ENCODE measurements at places on chromosomes 5 and 9.

- DNase-seq, result no peak
Observed at GRCh38 chr9:119841016-119841415, 471.8 kb upstream of the BRINP1 start.

- no peak for DNase-seq
Observed at GRCh38 chr5:140153905-140154304, 21.1 kb upstream of the CYSTM1 start.

- no peak for DNase-seq
Observed at GRCh38 chr5:149745943-149746324, 15.8 kb downstream of the PPARGC1B start.

DNA sequence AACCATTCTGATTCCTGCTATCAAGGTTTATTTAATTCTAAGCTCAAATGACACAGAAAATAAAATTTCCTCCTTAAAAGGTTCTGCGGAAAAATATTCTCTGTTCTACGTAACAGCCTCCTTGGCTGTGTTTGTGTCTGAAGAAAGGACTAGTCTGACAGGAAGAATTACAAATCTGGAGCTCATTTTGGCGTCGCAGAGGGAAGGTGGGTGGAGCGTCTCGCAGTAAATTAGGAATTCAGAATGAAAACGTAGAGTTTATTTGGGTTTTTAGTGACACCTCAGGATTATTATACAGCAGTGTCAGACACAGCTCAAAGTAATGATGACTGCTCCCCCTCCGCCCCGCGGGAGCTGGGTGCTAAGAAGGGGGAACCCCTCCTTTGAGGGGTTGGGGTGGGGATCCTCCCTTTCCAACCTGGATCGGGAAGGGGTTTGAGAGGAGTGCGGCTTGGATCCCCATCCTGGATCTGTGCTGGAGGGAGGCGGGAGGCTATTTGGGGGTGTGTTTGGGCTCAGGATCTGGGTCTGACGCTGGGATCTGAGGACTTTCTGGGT lies 933 bp upstream of the TGFBR1 start:
- no peak for DNase-seq

DNA sequence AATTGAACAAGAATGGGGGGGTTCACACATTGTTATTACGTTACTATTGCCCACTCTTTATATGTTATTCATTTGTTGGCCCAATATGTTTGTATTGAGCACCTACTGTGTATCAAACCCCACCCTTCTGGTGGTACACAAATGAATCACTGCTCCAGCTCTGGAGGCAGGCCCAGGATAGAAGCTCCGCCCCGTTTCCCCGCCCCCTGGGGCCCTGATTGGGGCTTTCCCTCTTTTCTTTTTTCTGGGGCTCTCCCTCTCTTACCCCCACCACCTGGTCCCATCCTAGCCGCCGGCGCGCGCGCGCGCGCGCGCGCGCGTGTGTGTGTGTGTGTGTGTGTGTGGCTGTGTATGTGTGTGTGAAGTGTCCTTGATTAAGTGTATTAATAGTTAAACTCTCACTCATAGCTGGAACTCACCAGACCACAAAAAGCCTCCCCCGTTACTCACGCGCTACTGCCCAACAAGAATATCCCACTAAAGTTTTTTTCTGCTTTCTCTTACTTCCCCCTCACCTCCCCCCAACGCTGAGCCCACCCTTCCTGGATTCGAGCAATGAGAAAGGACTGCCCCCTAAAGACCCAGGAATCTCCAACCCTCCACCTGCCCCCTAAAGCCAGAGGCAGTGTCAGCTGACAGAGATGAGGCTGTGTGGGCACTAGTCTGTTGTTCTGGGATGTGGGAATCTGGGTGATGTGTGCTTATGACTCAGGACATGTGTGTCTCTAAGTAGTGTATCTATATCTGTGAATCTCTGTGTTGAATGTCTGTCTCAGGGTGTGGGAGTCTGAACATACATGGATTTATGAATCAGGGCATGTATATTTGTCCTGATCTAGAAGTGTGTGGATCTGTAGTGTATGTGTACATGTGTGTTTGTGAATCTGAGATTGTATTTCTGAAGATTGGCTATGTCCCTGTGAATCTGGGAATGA lies 4.0 kb downstream of the CXXC5 start:
- DNase-seq, result no peak

- DNase-seq, result no peak
Observed at GRCh38 chr5:68531970-68532369, 316.4 kb downstream of the PIK3R1 start.

DNA sequence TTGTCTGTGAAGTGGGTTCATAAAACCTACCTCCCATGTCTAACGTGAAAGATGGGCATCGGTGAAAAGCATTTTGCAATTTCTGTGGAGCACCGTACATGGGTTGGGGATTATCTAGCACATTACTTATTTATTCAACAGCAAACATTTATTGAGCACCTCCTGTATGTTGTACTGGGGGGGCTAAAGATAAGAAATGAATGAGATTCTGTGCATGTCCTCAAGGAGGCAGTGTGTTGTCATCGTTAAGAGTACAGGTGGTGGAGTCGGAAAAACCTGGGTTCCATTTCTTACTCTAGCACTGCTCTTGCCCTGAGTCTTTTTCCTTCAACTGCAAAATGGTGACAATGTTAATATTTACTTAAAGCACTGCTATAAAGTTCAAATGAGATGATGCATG lies 30.4 kb upstream of the DENND1A start:
- no peak for DNase-seq

DNA sequence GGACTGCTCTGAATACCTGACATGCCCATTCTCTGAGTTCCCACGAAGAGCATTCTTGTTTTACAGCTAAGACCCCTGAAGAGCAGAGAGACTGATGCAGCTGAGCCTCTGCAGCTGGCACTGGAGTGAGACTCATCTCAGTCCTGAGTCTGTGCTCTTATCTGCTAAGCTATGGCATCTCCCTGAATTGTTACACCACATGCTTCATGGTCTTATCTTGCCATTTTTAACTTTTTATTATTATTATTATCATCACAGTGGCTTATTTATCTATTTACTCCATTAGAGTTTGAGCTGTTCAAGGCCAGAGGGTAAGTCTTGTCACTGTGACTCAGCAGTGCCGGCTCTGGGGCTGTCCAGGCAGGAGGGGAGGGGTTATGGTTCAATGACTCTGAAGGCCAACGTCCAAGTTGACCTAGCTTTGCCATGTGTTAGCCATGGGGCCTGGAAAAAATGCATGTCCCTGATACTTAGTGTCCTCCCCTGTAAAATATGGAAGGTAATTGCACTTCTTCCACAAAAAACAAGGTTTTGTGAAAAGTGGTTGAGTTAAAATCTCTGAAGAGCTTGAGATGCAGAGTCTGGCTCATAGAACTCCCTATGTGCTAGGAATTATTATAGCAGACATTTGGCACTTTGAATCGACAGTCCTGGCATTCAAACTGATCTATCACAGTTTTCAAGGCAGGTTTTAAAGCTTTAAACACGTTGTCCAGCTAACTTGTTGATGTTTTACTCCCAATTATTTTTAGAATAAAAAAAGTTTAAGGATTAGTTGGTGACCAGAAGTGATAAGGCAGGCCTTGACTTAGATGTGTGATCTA lies 94.6 kb downstream of the ALDH1A1 start:
- DNase-seq, result no peak

GRCh38 chr5:89686081-89686765 lies 723.3 kb downstream of the CETN3 start:
- DNase-seq, result peak; percentile 61

DNA sequence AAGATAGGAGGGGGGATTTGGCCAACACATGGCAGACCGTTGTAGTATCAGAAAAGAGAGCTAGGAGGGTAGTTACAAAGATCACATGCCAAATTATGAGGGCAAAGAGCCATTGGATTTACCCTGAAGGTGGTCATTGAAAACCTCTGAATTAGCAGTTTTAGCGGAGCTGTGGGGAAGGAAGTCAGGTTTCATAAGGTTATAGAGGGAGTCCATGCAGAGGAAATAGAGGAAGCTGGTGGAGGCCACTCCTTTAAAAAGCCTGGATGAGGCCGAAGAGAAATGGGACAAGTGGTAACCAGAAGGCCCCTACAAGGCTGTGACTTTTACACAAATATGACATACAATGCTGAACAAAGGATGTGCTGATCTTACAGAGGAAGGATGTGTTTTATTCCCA lies 13.2 kb downstream of the DOCK8 start:
- no peak for DNase-seq

DNA sequence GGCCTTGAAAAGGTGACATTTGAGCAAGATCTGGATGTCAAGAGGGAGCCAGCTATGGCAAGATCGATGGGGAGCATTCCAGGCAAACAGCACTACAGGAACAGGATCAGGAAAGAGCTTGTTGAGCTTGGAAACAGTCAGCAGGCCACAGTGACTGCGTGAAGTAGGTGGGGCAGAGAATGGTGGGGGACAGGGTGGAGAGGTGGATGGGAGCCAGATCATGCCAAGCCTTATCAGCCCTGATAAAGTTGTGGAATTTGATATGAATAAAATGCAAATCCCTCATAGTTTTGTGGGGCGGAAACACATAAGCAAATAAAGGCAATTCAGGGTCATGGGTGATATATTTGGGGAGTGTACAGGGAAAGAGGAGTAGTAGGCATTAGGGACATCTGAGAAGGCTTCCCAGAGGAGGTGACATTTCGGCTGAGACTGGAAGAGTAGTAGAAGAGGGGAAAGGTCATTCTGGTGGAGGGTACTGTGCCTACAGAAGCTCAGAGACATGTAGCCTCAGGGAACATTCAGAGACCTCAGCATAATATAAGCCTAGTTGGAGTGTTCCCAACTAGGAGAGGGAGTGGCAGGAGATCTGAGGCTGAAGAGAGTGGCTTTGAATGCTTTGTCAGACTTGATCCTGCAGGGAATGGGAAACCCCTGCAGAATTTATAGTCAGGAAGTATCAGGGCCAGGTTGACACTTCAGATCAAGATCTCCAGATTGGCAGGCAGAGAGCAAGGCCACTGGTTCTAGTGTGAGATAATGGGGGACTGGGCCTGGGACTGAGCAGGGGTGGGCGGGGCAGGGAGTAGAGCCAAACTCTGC lies 9.7 kb upstream of the CYSTM1 start:
- DNase-seq, result no peak

GRCh38 chr9:96508227-96508940 lies 58.4 kb downstream of the HABP4 start:
- DNase-seq, result no peak

- no peak for DNase-seq
Observed at GRCh38 chr5:64742821-64743220, 25.7 kb downstream of the SREK1IP1 start.

GRCh38 chr5:66796305-66797292 lies 200.4 kb downstream of the MAST4 start:
- DNase-seq, result no peak

DNA sequence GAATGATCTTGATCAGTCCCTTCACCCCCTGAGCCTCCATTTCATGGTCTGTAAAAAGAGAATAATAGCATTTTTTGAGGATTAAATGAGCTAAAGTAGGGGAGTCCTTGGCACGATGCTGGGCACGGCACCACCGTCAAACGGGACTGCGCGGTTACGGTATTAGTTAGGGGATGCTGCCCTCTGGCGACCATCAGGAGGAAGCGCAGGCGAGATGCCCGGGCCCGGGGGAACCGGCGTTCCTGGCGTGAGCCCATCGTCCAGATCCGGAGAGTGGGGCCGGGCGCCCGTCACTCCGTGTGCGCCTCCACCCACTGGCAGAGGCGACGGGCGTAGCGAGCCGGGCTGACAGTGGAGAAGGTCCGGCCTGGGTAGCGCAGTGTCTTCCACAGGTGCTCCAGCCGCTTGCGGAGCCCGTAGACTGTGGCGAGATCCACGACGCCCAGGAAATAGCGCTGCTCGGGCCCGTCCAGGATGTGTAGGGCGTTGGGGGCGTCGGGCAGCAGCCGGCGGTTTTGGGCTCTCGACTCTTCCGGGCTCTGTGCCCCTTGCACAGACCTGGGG lies 4.8 kb upstream of the ST6GALNAC4 start:
- no peak for DNase-seq

DNA sequence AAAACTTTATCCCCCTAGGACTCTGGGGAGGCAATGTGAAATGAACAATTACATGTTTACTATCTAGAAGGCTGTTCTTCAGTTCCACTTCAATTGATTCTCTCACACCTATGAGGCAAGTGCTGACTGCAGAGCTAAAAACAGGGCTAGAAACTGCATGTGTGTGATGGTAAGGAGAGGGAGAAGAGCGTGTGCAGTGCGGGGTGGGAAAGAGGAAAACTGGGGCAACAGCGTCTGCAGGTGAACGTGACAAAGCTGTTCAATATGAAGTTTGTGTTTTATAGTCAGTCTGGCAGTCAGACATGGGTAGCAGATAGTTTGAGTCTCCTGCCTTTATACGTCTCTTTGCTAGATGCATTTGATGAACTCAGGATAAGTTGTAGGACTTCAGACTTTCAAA lies 6.6 kb upstream of the COMMD10 start:
- no peak for DNase-seq

DNA sequence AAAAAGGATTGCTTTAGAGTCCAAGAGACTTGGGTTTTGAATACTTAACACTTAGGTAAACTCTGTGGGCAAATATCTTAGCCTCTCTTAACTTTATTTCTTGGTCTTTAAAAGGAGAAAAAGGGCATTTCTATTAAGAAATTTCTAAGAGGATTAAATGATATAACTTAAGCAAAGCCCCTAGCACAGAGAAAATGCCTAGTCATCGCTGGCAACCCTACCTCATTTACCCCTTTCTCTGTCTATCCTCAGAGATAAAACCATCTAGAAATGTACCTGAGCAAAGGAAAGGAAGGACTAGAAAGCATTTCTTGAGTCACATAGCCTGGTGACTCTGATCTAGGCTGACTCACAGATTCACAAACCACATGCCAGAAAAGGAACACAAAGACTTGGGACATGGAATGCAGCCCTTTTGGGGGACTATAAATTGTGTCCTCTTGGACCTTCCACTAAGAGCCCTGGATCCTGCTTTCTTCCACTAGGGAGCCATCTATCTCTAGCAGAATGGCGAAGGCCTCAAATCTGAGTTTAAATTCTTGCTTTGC lies 120.6 kb downstream of the FOXD1 start:
- no peak for DNase-seq

DNA sequence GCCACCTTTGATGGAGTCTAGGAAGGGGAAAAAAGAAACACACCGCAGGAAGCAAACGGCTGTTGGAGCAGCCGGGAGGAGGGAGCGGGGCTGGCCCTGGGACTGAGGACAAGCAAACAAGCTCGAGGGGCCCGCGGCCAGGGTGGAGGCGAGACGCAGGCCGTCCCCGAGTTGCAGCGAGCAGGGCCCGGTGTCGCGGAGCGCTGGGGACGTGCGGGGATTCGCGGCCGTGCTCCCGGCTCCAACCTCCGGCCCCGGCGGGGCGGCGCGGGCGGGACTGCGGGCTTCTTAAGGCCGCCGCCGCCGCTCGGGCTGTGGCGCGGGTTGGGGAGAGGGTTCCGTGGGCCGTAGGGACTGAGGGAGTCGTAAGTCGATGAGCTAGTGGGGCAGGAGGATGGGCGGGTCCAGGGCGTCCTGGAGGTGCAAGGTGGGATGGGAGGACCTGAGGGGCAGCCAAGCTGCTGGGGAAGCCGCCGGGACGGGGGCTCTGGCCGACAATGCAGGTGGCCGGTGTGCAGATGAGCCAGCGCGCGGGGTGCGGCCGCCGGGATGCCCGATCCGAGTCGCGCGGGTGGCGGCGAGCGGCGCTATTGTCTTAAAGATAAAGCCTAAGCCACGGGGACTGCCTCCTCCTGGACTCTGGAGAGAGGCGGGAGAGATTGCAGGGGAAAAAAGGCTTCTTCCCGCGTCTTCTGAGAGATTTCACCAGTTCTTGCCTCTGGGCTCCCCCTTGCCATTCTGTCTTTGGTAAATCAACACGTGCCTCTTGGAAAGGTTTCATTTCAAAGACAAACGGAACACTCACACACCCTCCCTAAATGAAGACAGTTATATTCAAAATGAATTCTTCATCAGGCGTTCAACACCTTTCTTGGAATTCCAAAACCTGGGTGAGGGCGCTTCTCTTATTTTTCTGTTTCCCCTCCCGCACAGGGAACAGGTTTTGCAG lies 1.6 kb upstream of the HAPLN1 start:
- no peak for DNase-seq

All from SK-N-MC (cell line).